ENCODE measurements at places on chromosomes 6 and 20. TPM values are rescaled to one million over a fixed set of nuclear protein-coding genes. Genes with fewer than 3 reads are reported as not detected.

Gene OLIG3
- not detected for total RNA-seq

Gene CFB
- 14.2 TPM for total RNA-seq

Gene DEFB124
- total RNA-seq = not detected

Gene ARMC12
- total RNA-seq = 0.31 TPM

Gene BMP5
- 1.9 TPM for total RNA-seq

GRCh38 chr6:149271348-149272340 is 45.9 kb upstream of the TAB2 start:
- no peak for DNase-seq

- DNase-seq = no peak
Measured at GRCh38 chr6:122798099-122798641, 9.1 kb downstream of the SMPDL3A start.

DNA sequence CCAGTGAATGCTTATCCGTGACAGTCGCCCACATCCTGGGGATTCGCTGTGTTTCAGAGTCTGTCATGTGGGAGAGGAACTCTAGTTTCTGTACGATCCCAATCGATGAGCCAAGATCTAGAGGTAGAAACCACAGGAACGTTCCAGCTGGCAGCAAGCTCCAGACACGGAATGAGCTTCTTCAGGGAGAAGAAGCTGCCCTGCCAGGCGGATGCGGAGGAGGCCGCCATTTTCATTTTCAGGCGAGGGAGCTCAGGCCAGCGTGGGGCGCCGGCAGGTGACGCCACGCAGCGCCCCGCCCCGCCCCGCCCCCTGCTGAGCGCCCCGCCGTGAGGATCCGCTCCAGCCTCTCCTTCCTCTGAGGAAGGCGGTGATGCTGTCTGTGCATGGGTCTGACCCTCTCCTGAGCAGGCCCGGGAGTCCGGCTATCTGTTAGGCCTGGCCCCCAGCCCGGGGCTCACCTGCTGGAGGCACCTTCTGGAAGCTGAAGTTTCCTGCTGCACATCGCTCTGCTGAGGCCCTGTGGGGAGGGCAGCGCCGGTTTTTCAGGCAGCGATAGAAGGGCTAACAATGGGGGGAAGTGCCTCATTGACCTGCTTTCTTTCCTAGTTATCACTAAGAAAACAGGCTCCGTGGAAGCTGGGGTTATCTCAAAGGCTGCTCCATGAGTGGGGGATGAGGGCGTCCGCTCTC is 147.5 kb downstream of the ERMARD start:
- DNase-seq = peak; percentile 78

GRCh38 chr6:55141611-55142010 is 32.7 kb upstream of the HCRTR2 start:
- no peak for DNase-seq

DNA sequence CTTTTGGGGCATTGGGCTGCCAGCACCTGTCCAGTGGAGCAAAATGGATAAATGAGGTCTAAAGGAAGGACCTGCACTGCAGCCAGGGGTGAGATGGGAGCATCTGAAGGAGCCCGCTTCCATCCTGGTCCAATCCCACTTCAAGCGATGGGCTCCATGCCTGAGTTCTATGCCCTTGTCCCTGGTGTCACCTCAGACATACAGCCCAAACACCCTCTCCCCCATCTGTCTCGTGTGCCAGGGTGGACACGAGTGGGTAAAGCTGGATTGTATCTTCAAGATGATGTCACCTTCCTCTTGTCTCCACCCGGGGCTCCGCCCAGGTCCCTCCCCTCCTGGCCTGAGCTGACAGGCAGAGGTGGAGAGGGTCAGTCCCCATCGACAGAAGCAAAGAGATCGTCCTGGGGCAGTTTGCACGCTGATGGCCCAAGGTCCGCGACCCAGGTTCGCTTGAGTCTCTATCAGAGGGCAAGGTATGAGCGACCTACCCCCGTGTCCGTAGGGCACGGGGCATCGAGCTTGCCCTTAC is 544 bp downstream of the SMIM29 start:
- peak; percentile 89 for DNase-seq

DNA sequence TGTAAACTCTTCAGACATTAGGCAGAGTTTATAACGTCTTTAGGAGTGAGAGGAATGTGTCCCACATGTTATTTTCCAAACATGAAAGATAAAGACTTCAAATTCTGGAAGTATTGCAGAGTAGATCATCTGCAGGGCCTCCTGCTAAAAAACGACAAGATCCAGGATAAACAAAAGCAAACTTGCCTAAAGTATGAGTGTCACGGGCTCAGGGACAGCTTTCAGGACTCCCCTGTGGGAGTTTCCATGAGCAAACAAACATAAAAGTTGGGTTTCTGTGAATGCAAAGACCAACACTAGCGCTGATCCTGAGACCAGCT is 76.9 kb downstream of the TXNDC5 start:
- DNase-seq = no peak

- DNase-seq = no peak
Measured at GRCh38 chr20:13855613-13856012, 70.8 kb downstream of the NDUFAF5 start.

DNA sequence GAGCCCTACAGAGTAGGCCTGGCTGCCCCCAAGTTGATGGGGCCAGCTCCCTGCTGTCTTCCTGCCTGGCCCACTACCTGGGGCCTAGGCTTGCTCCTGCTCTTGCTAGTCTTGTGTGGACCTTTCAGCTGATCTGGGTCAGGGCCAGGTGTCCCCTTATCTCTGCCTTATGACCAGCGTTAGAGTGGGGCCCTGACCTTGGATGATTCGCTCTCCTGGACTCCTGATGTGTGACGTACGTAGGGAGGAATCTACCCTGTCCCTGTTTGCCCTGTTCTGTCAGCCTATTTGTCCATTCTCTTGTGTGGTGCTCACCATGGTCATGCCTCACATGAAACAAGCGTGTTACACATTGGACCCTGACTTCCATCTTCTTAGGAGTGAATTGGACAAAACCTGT is 571.8 kb downstream of the QKI start:
- peak; percentile 59 for DNase-seq

DNA sequence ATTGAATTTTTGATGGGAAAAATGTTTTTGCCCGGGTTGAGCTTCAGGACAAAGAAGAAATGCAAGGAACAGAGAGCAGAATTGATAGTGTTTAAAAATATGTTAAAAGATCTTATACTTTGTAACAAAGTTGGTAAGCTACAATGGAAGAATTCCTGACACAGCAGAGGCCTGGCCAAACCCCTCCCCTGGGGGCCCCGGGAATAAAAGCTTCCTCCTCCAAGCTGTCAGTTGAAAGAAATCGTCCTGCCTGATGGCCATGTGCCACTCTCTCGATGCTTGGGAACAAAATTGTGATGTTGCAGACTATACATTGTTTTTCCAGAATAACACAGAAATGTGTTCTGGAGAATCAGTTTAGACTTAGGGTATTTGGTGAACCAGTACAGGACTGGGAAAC is 14.2 kb upstream of the TOX2 start:
- peak; percentile 32 for DNase-seq

DNA sequence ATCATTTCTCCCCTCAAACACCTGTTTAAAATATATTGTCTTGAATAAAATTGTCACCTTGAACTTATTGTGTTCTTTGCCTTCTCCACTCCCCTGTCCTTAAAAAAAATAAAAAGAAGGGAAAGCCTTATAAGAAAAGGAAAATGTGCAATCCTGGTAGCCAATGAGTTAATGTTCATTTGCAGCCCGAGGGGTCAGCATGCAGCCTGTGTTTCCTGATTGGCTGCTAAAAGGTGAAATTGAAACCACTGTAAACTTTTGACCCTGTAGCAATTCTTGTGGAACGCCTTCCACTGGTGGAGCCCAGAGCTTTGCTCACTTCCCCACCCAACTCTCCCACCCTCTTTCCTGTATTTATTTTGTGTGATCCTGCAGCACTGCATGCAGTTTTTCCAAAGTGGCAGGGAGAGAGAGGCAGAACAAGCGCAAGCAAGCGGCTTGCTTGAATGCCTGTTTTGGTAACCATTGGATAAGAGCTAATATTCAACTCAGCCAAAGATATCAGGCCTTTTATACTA is 74.9 kb downstream of the NCOA3 start:
- peak; percentile 74 for DNase-seq

GRCh38 chr20:22717466-22717865 is 133.1 kb upstream of the FOXA2 start:
- peak; percentile 47 for DNase-seq

GRCh38 chr6:121297694-121298093 is 36.6 kb downstream of the TBC1D32 start:
- DNase-seq = no peak

All from right cardiac atrium (tissue), 5 donors.